ENCODE measurements at places on chromosomes 5 and 9.
A peak's percentile ranks its signal among the peaks of the same experiment; 100 is the strongest.

- no peaks in the 10 kb centered on the region for H3K36me3 ChIP-seq
- H3K27ac ChIP-seq = no peak overlapping the region
- no peak for DNase-seq
- H3K27me3 ChIP-seq = no peaks in the 10 kb centered on the region
- H3K4me3 ChIP-seq = no peak overlapping the region
- no peaks in the 10 kb centered on the region for H3K4me1 ChIP-seq
These were observed 114.9 kb downstream of the C9orf50 start for GRCh38 chr9:129506041-129506440.

GRCh38 chr5:86737579-86737978, 119.8 kb downstream of the COX7C start:
- DNase-seq = no peak
- H3K27me3 ChIP-seq = no peaks in the 10 kb centered on the region
- no peak overlapping the region for H3K4me3 ChIP-seq
- no peaks in the 10 kb centered on the region for H3K4me1 ChIP-seq

DNA sequence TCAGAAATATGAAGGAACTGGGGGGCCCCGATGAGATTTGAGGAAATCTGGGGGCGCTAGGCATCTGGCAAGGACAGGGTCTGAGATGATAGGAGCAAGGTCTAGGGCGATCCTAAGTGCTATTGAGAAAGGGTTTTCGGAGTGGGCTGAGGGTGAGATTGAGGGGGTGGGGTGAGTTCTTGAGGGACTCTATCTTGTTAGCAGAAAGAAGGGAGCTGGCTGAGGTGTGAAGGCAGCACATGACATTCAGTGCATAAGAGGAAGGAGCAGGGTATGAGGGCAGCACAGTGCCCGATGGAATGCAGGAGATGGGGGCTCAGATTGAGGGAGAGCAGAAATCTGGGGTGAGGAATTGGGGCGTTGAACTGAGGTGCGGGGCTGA, 640 bp downstream of the TRIM32 start:
- H3K27me3 ChIP-seq = no peaks in the 10 kb centered on the region
- H3K4me1 ChIP-seq = peaks cover 19% of the 10 kb centered on the region
- DNase-seq = no peak
- peak overlapping the region; percentile 56 for H3K4me3 ChIP-seq

DNA sequence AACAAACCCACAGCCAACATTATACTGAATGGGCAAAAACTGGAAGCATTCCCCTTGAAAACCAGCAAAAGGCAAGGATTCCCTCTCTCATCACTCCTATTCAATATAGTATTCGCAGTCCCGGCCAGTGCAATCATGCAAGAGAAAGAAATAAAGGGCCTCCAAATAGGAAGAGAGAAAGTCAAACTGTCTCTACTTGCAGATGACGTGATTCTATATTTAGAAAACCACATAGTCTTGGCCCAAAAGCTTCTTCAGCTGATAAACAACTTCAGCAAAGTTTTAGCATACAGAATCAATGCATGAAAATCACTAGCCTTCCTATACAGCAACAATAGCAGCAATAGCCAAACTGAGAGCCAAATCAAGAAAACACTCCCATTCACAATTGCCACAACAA, 333.7 kb upstream of the EDIL3 start:
- peaks cover 16% of the 10 kb centered on the region for H3K4me1 ChIP-seq
- DNase-seq = no peak
- no peaks in the 10 kb centered on the region for H3K27me3 ChIP-seq
- no peaks in the 10 kb centered on the region for H3K36me3 ChIP-seq
- H3K27ac ChIP-seq = no peak overlapping the region

DNA sequence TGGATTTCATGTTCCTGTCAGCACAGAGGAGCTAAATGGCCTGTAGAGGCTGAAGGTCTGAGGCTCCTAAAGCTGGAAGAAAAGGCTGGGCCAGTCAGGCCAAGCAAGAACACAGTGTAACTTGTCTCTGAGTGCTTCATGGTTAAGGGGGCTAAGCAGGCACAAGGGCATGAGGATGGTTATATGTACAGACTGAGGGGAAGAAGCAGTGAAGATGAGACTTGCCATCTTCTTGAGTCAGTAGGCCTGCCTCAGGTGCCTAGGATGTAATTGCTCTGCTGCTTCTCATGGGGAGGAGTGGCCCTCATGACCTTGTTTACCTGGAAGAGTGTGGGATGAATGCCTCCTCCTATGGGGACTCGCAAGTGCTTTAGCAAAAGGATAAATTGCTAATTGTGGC, 8.7 kb upstream of the PSMD5 start:
- H3K27ac ChIP-seq = no peak overlapping the region
- no peak overlapping the region for H3K4me3 ChIP-seq
- H3K36me3 ChIP-seq = peaks cover 4% of the 10 kb centered on the region
- no peaks in the 10 kb centered on the region for H3K4me1 ChIP-seq

DNA sequence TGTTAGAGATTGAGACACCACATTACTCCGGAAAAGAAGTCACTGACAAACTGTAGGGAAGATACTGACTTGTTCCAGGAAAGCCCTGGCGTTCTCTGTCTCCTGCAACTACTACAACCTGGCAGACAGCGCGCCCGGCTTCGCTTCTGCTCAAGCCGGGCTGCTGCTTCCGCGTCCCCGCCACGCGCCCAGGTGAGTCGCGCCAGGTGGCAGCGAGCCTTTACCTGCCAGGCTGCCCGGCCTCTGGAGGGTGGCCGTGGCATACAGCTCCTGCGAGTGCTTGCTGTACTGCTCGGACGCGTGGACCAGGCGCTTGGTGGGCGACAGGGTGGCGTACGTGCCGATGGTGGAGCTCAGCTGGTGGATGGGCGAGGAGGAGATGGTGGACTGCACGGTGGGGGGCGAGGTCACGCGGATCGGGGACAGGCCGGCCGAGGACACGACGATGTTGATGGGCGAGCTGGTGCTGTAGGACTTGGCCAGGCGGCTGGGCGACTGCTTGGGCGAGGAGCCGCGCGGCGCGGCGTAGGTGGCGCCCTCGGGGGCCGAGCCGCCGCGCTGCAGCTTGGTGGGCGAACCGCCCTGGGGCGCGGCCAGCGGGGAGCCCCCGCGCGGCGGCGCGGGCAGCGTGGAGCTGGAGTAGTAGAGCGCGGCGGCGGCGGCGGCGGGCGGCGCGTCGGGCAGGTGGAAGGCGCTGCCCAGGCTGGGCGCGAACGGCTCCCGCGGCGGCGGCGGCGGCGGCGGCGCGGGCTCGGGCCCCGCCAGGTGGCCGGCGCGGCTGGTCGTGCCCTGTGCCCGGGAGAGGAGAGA, 519.6 kb downstream of the CTNND2 start:
- H3K36me3 ChIP-seq = no peaks in the 10 kb centered on the region
- H3K4me1 ChIP-seq = no peaks in the 10 kb centered on the region
- peak; percentile 64 for DNase-seq
- H3K27me3 ChIP-seq = peaks cover 79% of the 10 kb centered on the region

DNA sequence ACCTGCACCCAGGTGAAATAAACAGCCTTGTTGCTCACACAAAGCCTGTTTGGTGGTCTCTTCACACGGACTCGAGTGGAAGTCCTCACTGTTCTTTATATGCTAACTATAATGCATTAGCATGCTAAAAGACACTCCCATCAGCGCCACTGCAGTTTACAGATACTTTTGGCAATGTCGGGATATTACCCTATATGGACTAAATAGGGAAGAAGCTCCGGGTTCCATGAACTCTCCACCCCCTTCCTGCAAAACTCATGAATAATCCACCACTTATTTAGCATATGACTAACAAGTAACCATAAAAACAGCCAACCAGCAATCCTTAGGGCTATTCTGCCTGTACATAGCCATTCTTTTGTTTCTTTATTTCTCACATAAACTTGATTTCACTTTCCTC, 426.2 kb upstream of the PTPRD start:
- no peak for DNase-seq
- no peaks in the 10 kb centered on the region for H3K36me3 ChIP-seq
- H3K27me3 ChIP-seq = peaks cover 13% of the 10 kb centered on the region
- H3K4me3 ChIP-seq = no peak overlapping the region
- H3K27ac ChIP-seq = no peak overlapping the region

DNA sequence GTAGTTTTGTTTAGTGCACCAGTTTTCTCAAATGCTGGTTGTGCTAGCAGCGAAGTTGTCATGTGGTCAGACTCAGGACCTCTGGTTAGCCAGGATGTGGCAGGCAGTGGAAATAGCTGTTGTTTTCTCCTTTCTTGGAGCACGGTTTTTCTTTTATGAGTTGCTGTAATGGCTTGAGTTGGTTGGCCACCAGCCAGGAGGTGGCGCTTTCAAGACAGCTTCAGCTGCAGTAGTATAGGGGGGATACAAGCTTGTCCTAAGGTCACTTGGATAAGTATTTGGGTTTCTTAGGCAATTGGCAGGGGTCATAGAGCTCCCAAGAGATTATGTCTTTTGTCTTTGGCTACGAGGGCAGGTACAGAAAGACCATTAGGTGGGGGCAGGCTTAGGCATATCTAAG, 274.2 kb upstream of the TARS1 start:
- no peaks in the 10 kb centered on the region for H3K27me3 ChIP-seq
- no peaks in the 10 kb centered on the region for H3K36me3 ChIP-seq
- H3K4me1 ChIP-seq = no peaks in the 10 kb centered on the region
- no peak overlapping the region for H3K4me3 ChIP-seq
- H3K27ac ChIP-seq = no peak overlapping the region
- no peak for DNase-seq
